Calu3 (cell line): ENCODE measurements at places on chromosomes 16 and 17.

DNA sequence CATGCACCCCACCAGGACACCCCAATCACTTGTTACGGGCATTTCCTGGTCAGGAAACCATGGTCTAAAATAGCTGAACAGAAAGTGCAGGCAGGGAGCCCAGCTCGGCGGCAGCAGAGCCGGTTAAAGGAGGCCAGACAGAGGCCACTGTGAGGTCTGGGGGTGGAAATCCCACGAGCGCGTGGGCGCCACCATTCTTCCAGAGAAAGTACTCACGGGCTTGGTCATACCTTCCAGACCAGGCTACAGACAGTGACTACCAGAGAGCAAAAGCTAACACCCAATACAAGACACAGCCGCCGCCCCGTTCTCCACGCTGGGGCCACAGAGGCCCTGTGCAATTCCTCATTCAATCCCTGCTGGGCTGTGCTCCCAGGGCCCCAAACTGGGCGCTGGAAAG, 11.9 kb downstream of the CEP131 start:
- DNase-seq, result no peak

GRCh38 chr17:17712268-17712924, 31.1 kb downstream of the RAI1 start:
- DNase-seq, result no peak

DNA sequence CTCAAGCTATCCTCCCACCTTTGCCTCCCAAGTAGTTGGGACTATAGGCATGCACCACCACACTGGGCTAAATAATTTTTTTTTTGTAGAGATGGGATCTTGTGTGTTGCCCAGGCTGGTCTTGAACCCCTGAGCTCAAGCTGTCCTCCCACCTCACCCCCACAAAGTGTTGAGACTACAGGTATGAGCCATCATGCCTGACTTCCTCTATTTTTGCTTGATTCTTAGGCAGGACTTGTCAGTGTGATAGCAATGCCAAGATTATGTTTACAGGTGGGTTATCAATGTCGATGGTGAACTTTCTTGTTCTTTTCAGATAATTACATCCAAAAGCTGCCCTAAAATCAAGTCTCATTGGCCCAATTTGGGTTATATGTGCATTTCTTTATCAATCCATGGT, 96.9 kb downstream of the HS3ST4 start:
- no peak for DNase-seq

GRCh38 chr17:76189247-76189646, 48.2 kb upstream of the FOXJ1 start:
- DNase-seq, result no peak

- DNase-seq, result no peak
Observed at GRCh38 chr17:33927732-33928133, 327.4 kb upstream of the CCL2 start.

DNA sequence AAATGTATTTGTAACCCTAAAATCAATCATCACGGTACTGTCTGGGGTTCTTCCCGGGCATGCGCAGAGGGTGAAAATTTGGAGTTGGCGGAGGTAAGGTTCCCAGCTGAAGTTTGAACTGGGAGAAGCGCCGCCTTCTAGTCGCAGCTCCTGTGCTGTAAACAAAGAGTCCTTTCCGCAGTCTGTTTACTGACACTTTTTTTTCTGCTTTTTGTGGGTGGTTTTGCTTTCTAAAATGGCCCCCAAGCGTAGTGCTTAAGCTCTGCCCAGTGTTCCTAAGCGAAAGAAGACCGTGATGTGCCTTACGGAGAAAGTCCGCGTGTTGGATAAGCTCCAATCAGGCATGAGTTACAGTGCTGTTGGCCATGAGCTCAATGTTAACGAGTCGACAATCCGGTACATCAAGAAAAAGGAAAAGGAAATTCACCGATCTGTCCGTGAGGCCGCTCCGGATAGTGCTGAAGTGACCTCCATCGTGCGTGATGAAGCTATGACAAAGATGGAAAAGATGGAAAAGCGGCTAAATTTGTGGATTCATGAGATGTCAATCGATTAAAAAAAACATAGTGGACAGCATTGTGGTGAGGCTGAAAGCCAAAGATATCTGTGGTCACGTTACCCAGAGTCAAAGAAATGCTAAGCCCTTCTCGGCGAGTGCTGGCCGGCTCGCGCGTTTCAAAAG, 570 bp upstream of the CFDP1 start:
- DNase-seq, result peak; percentile 77

DNA sequence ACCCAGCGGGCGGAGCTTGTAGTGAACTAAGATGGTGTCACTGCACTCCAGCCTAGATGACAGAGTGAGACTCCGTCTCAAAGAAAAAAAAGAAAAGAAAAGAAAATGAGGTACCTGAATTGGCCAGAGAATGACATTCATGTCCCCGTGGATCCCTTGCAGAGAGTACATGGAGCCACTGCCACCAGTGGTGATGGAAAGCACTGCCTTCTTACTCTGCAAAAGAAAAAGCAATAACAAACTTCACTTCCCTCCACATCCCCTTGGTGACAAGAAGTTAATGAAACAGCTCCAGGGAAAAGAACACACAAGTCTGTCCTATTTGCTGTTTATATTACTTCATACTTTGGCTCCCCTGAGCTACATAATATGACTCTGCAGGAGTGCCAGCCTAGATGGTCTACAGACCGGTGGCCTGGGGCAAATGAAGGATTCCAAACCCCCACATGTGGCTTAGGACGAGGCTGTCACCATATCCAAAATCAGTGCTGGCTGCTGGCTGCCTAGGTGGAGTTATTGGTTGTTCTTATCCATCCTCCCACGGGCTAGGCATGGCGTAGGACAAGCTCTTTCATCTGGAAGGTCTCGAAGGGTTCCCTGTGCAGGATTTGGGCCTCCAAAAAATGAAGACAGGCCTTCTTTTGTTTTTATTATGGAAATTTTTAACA, 13.3 kb downstream of the NQO1 start:
- no peak for DNase-seq

DNA sequence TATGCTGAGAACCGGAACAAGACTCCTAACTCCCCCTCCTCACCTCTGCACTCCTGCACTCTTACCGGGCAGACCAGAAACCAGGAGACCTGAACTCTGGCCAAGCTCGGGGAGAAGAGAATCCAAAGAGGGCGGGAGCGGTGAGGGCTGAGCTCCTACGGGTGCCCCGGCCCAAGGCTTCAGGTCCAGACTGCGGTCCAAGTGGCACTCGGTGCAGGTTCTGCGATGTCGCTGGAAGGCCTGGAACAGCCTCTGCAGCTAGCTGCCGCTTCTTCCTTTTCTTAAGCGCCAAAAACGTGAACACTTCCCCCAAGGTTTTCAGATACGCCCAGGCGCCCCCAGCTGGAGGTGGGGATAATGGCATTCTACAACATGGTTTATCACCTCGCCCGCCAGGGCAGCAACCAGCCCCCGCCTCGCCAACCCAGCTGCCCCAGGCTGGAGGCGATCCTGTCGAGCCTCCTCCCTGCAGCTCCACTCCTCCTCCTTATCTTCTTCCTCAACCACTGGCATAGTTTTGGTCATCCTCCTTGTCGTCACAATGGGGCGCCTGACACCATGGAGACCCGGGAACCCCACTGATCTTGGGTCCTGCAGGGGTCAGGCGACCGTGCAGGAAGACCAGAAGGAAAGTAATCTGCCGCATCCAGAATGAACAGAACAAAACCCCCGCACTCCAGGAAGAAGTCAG, 1735.9 kb downstream of the TP53TG3F start:
- DNase-seq, result no peak

GRCh38 chr16:9035996-9036395, 55.4 kb upstream of the HAPSTR1 start:
- DNase-seq, result no peak

DNA sequence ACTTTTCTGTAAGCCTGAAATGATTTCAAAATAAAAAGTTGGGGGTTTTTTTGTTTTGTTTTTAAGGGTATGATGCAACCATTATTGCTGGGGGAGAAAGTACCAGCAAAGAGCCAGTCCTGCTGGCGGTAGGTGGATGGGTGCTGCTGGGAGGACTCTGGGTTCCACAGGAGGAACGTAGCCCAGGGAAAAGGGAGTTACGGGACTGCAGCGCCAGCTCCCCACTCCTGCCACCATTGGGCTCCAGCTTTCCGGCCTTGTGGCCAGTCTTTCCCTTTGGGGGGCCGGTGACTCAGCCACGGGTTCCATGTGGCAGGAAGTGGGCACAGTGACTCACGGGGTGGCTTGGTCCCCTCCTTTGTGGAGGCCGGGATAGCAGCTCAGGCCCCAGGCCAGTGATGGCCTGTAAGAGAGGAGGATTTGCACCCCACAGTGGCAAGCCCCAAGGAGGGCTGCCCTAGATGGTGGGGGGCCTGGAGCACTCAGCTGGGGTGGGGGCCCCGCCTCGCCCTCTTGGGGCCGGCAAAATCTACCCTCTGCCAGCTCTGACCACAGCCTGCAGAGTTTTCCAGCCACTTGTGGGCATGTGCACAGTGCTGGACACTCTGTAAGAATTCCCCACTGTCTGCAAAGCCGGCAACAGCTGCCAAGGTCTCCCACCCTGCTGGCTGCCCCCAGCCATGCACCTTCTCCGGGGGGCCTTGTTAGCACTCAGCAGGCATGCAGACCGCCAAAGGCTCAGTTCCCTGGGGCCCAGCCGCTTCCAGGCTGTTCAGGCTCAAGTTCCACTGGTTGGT, 30.4 kb downstream of the SOCS3 start:
- DNase-seq, result peak; percentile 72

GRCh38 chr17:42378959-42379594, 9.2 kb downstream of the STAT3 start:
- no peak for DNase-seq

DNA sequence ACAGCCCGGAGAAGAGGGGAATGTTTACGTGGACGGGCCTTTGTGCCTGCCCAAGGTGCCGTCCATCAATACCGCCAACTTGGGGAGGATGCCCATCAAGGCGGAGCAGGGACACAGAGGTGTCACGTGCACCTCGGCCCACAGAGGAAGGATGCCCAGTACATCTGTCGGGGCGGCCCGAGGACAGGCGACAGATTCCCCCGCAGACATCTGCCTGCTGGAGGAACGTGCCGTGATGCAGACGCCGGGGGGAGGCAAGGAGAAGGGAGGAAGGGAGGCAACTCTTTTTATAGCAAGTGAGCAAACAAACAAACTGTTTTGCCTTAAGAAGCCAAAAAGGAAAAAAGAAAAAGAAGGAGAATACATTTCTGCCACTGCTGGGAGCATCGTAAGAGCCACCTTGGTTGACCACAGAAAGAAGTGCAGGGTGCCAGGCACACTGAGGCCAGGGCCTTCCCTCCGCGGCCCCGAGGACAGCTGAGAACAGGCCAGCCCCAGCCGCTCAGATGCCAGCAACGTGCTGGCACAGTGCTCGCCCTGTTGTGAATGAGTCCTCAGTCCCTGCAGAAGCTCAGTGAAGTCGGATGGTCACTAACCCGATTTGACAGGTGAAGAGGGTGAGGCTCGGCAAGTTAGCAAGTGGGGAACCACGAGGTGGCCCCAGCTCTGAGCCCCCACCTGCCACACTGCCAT, 146.4 kb downstream of the RBFOX3 start:
- DNase-seq, result no peak

GRCh38 chr17:75623386-75623785, 9.8 kb upstream of the SMIM5 start:
- no peak for DNase-seq

DNA sequence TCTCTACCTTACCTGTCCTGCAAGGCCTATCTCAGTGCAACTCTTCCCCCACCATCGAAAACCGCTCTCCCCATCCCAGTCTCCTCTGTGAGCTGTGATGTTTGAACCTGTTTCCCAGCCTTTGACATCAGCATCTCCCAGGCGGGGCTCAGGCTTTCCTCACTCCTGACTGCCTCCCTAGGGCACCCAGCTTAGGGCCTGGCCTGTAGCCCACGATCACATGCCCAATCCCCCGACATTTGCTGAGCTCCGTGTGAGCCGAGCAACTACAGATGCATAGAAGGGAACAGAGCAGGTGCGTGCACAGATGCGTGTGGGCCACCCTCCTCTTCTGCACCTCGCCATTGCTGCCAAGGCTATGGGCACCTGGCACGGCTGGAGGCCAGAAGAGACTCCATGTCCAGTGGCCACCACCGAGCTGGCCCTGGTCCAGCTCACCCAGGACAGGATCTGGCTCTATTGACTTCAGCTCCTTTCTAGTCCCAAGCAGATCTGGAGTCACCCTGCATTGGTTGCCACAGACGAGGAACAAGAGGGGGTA, 35.5 kb upstream of the CMIP start:
- no peak for DNase-seq

DNA sequence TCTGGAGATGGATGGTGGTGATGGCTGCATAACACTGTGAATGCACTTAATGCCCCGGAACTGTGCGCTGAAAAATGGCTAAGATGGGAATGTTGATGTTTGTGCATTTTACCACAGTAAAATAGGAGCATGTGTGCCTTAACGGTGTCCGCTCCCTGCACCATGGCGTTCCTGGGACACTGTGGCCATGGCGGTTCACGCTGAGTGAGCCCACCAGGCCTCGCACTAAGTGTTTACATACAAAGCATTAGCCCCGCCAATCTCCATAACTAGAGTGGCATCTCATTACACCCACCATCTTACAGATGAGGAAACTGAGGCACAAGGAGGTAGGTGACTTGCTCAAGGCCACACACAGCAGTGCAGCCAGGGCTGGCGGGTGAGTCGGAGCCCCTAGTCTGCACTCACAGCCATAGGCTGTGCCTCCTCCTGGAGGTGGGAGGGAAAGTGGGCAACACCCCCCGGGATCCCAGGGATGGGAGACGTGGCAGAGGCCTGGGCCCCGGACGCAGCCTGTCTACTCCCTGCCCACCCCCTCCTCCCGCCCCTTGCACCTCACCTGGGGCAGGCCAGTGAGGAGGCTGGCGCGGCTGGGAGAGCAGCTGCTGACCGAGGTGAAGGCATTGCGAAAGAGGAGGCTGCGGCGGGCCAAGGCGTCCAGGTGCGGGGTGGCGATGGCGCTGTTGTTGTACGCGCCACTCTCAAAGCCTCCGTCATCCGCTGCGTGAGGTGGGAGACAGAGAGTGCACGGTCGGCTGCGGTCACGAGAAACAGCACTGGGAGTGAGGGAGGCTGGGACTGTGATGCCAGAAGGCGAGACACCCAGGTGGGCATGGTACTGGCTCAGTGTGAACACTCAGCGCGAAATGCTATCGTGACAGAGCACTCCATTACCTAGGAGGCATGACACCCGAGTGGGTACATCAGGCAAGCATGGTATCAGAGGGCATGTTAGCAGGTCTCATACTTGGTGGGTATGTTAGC, 3.4 kb downstream of the SGSH start:
- DNase-seq, result no peak

GRCh38 chr17:75271955-75272847, 1.2 kb upstream of the MIF4GD start:
- DNase-seq, result no peak

DNA sequence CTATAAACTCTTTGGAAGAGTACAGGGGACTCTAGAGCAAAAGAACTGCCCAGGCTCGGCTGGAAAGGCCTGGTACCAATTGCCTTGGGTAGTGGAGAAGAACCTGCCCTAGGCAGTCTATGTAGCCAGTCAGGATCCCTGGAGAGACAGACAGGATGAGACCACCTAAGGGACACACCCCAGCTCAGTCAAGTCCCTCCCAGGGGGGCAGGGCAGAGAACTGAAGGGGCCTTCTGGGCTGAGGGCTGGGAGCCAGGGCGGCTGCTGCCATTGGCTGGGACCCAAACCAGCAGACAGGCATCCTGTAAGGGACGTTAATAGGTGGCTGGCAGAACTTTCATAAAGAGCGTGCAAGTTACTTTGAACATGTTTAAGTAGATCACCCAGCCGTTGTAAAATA, 12.8 kb upstream of the SLC38A8 start:
- no peak for DNase-seq

- DNase-seq, result no peak
Observed at GRCh38 chr16:85365120-85365519, 248.0 kb upstream of the GSE1 start.
